Heart right ventricle (tissue), 16 donors: ENCODE measurements at places on chromosomes 6 and 20. TPM values are rescaled to one million over a fixed set of nuclear protein-coding genes. Genes with fewer than 3 reads are reported as not detected.

- no peak for DNase-seq
Measured at GRCh38 chr6:148309301-148309700, 33.3 kb upstream of the SASH1 start.

- no peak for DNase-seq
Measured at GRCh38 chr6:124026694-124027093, 223.0 kb downstream of the NKAIN2 start.

DNA sequence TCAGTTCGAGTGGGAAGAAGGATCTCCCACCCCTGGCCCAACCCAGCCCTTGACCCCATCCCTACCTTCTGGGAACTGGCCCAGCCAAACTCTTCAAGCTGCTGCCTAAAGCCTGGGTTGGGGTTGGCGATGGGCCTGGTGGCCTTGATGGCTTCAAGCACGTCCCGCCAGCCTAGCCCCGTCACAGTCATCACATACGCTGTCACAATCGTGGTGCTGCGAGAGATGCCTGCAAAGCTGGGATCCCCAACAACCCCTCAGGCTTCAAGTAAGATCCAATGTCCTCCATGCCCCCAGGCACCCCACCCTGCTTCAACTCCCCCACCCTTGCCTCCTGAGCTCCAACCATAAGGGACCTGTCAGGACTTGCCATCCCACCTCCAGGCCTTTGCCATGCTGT lies 7.8 kb downstream of the DUSP15 start:
- no peak for DNase-seq

GRCh38 chr6:142647449-142648035 lies 297.4 kb downstream of the HIVEP2 start:
- DNase-seq, result no peak

- no peak for DNase-seq
Measured at GRCh38 chr6:126661646-126662045, 321.7 kb downstream of the CENPW start.

DNA sequence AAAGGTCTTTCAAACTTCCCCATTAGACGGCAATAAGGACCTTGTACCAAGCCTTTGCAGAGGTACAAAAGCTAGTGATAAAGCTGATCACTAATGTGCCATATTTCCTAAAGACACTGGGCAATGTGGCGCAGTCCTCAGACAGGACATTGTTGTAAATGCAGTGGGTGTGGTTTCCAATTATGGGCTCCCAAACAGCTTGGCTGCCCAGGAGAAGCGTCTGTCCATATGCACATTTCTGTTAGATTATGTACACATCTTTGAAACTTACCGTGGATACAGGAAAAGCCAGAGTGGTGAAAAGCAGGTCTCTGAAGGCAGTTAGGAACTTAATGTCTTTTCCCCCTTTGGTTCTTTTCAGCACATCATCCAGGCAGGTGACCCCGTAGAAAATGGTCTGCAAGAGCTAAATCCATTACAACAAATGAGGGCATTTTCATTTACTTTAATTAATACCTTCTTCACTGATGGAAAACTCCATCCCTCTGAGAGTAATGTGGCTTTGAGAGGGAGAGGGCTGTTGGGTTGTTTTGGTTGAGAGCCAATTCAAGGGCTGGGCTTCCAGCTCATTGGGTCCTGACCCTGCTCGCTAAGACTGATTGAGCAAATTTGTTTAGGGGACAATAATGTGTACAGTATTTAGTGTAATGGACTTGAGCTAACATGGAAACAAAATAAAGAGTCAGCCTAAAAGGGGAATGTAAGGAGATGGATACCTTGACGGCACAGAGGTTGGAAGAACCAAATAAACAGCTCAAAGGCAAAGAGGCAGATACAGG lies 10.4 kb downstream of the ADTRP start:
- no peak for DNase-seq

DNA sequence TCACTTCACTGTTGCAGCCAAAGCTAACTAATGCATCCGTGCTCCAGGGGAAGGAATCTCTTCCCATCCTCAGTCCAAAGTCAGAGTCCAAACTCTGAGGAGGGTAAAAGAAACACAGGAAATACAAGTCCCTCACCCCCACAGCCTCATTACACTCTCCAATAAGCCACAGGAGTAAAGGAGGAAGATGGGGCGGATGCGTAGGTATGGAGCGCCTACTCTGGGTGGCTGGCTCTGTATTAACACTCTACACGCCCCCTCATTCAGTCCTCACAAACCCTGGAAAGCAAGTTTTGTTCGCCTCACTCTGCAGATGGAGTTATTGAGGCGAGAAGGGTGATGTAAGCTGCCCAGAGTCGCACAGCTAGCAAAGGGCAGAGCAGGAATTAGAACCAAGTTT lies 242.9 kb downstream of the NRN1 start:
- no peak for DNase-seq

GRCh38 chr6:27078734-27079357 lies 168.7 kb upstream of the PRSS16 start:
- peak; percentile 25 for DNase-seq

GRCh38 chr20:32116079-32116521 lies 6.6 kb downstream of the TM9SF4 start:
- DNase-seq, result no peak

DNA sequence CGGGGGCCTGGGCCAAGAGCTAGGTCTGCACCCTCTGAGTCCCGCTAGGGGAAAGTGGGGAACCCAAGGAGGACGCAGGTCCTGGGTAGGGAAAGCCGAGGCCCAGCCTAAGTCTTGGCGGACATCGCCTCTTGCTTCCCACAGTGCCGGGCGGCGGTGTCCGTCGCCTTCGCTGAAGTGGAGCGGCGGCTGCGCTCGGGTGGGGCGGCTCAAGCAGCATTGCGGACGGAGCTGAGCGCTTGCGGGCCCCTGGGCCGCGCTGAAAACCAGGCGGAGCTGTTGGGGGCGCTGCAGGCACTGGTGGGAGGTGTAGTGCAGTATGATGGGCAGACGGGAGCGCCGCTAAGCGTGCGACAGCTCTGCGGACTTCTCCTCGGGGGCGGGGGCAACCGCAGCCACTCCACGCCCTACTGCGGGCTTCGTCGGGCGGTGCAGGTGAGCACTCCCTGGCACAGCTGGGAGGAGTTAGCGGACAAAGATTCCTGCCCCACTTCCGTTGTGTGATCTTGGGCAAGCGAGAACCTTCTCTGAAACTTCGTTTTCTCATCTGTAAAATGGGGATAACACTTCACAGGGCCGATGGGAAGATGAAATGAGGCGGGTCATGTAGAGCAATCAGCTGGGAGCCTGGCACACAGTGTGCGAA lies 4.2 kb downstream of the PRSS16 start:
- DNase-seq, result no peak

DNA sequence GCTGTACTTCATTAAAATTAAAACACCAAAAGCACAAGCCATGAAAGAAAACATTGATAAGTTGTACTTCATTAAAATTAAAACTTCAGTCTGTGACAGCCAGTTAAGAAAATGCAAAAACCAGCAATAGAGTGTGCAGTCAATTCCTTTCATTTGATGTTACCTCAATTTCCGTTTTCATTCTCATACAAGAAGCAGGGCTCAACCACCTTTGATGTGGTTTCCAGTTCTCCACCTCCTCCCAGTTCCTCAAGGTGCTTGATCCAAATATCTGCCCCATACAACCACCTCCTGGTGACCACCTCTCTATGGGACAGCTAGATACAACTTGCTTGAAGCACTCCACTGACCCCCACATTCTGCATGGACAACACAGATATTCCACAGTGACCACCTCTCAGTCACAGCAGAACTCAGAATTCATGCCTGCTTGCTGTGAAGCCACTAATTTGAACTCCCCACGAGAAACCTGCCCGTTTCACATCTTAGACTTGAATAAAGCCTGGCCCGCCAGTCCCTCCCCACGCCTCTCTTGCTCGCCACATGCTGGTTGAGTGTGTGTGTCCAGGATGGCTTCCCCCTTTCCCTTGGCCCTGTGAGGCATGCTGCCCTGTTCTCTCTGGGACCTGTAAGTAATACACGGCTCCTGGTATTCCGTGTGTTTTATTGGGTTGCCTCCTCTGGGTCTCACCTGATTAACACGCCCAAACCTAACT lies 66.1 kb downstream of the FAM50B start:
- DNase-seq, result no peak

GRCh38 chr6:29887330-29887818 lies 55.0 kb upstream of the HLA-A start:
- DNase-seq, result peak; percentile 42

DNA sequence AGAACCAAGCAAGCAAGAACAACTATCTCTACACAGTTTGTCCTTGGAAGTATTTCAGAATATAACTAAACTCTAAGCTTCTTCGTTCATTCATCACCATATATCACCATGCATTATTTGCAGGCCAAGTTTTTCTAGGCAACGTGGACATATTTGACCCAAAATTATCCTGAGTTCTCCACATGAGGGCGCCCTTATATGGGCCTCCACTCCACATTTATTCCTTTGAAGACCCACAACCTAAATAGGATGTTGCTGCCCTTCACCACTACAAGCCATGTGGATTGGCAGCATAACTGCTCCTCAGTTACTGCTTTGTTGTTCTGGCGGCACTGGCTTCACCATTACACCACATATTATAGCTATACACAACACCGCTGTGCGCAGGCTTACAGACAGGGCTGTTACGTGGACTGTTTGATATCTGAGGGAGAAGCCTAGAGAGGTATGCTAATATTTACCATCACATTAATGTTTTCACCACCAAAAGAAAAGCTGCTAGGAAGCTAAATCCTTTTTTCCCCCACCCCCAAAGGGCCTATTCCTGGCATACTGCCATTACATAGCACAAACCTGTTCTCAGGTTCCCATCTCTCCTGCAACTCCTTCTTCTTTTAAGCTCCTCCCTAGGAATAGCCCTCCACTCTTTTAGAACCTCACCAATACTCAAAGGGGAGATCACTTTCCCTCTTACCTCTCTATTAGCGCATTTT lies 411.7 kb downstream of the C6orf118 start:
- no peak for DNase-seq

GRCh38 chr6:90350689-90351554 lies 54.3 kb upstream of the BACH2 start:
- no peak for DNase-seq

DNA sequence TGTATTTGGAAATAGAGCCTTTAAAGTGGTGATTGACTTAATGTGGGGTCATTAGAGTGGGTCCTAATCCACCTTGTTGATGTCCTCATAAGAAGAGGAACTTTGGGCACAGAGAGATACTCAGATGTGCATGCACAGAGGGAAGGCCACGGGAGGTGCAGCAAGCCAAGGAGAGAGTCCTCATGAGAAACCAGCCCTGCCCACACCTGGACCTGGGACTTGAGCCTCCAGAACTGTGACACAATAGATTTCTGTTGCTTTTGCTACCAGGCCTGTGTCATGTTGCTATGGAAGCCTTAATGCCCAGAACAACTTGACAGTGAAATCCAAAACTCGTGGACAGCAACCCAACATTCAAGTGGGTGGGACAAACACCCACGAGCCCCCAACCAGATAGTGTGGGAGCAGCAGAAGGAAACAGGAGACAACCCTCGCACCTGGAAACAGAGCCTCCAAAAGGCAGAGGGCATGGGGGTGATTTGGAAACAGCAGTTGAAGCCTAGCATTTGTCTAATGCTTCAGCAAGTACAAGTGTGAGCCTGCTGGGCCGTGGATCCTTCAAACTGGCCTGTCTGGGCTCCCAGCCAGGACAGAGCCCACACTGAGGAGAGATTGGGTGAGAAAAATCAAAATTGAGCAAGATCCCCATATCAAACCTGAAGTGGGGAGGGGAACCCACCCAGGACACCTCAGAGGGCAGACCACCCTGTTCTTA lies 201.0 kb upstream of the CST7 start:
- DNase-seq, result no peak

- DNase-seq, result no peak
Measured at GRCh38 chr6:117506180-117506835, 23.8 kb downstream of the DCBLD1 start.

DNA sequence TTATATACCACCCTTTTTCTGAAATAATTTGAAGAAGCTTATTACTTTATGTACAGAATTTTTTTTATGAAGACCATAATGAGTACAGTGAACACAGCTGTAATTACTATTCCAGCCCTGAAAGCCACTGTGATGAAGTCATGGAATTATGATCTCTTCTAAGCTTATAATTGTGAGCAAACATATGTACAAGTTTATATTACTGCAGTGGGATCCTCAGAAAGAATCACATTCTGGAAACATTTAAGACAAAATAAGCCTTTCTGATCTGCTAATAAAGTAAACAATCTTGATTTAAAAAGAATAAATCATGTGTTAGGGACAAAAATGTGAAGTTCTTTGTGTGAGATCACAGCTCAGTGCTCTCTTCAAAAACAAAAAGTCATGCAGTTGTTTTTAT lies 560.4 kb downstream of the CD109 start:
- no peak for DNase-seq

DNA sequence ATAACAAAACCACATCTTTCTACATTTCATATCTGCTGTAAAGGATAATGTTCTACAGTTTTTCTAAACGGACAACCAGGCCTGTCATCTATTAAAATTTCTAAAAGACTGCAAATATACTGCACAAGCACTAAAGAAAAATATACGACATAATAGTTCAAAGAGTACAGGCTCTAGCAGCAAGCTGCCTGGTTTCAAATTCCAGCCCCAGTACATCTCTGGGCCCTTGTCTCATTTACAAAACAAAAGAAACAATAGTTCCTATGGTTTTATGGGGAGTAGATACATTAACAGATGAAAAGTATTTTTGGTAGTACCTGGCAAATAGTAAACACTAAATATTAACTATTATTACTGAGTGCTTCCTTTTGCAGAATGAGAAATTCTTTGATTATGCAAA lies 24.1 kb downstream of the DEK start:
- no peak for DNase-seq

- no peak for DNase-seq
Measured at GRCh38 chr6:98687752-98688151, 146.6 kb upstream of the POU3F2 start.

GRCh38 chr20:54502179-54502578 lies 26.8 kb downstream of the DOK5 start:
- DNase-seq, result no peak

DNA sequence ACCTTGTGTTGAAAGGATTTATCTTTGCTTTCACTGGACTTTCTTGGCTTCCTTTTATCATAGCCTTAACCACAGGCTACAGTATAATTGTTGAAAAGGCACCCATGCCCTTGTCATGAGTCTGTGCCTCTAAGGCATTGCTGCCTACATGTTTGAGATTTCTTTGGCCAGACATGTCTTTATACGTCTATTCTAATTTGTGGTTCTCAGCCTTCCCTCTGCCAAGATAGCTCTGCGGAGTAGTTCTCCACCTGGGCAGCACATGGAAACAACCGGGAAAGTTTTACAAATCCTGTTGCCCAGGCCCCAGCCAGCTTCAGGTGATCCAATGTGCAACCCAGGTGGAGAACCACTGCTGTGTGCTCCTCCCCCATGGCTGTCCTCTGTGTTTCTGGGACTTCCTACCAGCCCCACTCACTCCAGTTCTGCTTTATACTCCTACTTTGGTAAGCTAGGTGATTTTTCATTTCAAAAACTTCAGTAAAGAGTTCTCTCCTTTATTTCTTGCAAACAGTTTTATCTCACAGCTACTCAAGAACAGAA lies 159.6 kb upstream of the MYLIP start:
- no peak for DNase-seq

- no peak for DNase-seq
Measured at GRCh38 chr20:9903048-9903655, 64.3 kb upstream of the PAK5 start.

Gene GGTLC1
- total RNA-seq, result not detected

Gene RSPH3
- total RNA-seq, result 10.0 TPM

Gene TMEM151B
- total RNA-seq, result not detected

Gene CTNNBL1
- 49.6 TPM for total RNA-seq

Gene CCR6
- total RNA-seq, result not detected

Gene ECHDC1
- total RNA-seq, result 32.2 TPM

Gene ZC2HC1B
- total RNA-seq, result not detected

Gene SNAP25
- not detected for total RNA-seq

Gene TAGAP
- total RNA-seq, result 0.68 TPM

Gene MMP24OS
- 40.3 TPM for total RNA-seq

Gene SPEF1
- total RNA-seq, result 0.47 TPM

Gene IL17F
- not detected for total RNA-seq

Gene CDH22
- total RNA-seq, result 0.17 TPM
